ENCODE measurements at places on chromosomes 4 and X. TPM values are rescaled to one million over a fixed set of nuclear protein-coding genes. Genes with fewer than 3 reads are reported as not detected.

KLHL2 gene
- 9.8 TPM for total RNA-seq

FAM47B gene
- not detected for total RNA-seq

RBPJ gene
- total RNA-seq = 54.3 TPM

LRRC66 gene
- total RNA-seq = 0.17 TPM

ADAMTS3 gene
- total RNA-seq = 0.84 TPM

PRRG3 gene
- total RNA-seq = not detected

FMR1NB gene
- not detected for total RNA-seq

TEX11 gene
- total RNA-seq = not detected

MAGEB17 gene
- total RNA-seq = not detected

CSAG1 gene
- not detected for total RNA-seq

CT83 gene
- total RNA-seq = not detected

SMIM10 gene
- total RNA-seq = 11.4 TPM

MMRN1 gene
- not detected for total RNA-seq

FAM241A gene
- total RNA-seq = 0.89 TPM

HOPX gene
- total RNA-seq = 33.6 TPM
